NCI-H187 treated with DMSO at 0.1 percent for 48 hours (cell line): ENCODE measurements at places on chromosomes 16 and 17.

DNA sequence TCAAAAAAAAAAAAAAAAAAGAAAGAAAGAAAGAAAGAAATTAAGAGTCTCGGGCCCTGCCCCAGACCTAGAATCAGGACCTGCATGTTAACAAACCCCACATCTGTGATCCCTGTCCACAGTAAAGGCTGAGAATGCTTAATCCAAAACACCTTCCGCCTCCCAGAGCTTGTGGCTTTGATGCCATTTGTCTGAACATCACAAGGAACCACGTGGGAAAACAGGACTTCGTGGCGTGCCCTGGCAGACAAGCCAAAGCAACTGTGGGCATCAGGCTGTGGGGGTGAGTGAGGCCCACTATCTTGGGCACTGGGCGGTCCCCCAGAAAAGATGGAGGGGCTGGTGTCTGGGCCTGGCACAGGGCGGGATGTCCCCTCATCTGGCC is 173.4 kb upstream of the CIBAR2 start:
- DNase-seq, result no peak

GRCh38 chr16:69481901-69482341 is 57.5 kb downstream of the CYB5B start:
- no peak for DNase-seq

DNA sequence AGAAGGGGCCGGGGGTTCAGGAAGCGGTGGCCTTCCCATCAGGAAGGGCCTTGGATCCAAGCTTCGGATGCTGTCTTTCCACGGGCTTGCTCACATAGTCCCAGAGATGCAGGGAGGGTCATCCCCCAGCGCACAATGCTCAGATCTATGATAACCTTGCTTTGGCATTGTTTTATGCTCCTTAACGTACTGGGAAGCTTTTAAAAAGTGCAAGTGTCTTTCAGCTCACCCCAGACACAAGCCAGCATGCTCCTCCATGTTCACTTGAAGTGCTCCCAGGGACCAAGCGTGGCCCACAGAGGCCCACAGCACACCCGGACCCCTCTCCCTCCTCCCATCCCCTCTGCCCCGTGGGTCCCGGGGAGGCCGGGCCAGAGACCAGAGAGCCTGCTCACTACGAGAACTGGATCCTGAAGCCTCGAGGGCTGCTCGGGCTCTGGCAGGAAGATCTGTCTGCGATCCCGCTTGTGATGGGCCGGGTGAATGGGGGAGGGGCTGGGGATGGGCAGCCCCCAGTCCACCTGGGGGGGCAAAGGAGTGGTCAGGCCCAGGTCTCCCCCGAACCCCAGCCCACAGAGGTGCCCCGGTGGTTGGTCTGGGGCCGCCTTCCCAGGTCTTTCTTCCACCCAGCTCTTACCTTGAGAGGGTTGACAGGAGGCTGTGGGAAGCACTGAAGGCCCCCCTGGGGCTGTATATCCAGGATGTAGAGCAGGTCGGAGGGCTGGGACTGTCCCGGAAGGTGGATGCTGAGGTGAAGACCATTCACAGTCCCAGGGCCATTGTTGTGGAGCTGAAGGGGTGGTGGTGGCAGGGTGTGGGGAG is 11.8 kb upstream of the FAM171A2 start:
- DNase-seq, result no peak

DNA sequence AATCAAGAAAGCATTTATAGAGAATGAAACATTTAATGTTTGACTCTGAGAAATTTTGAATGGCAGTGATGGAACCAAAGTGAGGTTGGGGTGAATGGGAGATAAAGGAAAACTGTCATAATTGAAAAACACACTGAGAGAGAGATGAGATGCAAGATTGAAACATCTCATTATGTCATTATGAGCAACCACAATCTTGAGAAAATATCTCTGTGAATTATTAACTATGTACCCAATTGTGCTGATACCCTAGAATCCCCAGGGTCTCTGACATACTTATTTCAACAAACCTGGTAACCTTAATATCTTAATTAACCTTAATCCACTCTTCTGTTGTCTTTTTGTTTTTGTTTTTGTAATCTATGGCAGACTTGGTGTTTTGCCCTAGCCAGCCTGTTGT is 143.5 kb upstream of the HLF start:
- no peak for DNase-seq

DNA sequence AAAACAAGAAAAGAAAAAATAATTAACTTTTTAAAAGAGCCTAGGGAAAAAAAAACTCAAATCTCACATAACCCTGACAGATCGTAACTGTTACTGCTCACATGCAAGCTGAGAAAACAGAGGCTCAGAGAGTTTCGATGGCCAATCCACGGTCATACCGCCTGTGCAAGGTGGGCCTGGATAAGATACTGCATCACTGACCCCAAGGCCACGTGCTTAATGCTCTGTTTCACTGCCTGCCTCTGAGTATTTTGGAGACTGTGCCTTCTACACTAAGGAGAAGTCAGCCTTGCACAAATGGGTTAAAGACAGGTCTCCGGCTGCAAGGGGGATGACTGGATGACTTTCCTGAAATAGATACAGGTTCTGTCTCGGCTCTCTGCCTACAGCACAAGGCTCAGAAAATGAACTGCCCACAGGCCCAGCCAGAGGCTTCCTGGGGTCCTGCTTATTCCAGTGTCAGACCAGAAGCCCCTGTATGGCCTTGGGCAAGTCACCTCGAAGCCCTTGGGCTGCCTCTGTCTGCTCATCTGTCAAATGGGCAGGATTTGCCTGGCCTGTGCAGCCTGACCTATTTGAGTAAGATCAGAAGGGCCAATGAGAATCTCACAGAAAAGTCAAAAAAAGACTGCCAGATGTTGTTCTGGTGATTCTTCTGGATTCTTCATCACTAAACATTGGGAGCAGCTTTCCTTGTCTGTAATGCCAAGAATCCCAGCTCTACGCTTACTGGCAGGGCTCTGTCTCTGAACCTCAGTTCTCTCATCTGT is 25.8 kb downstream of the CNGB1 start:
- no peak for DNase-seq

- no peak for DNase-seq
These were observed 2.0 kb downstream of the RGS11 start for GRCh38 chr16:273547-274421.

DNA sequence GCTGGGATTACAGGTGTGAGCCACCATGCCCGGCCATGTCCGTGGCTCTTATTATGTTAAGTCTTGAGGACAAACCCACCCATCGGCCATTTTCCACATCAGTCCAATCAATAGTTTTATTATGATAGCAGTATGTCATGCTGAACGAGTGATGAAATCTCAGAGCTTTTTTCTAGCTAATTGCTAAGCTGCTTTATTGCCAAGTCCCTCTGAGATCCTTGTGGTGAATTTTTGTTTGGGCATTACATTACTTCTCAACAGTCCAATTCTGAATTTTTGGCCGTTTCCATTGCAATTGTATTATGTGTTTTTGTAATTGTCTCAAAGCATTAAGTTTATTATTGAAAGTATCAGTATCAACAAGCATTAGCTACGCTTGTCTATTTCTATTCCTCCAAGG is 10.9 kb downstream of the RNF112 start:
- no peak for DNase-seq

DNA sequence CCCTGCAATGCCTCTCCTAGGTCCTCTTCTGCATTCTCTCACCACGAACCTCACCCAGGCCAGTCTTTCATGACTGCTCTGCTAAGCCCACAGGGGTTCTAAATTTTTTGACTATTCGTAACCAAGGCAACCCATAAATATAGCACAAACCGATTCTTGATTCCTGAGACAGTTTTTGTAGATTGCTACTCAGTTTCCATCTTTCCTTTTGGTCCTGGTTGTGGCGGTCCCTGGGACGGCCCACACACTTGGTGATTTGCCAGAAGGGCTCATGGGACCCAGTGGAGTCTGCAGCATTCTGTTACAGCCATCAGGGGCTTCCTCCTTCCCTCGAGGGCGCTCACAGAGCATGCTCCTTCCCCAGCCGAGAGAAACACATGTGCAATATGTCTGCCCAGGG is 23.4 kb upstream of the MGAT5B start:
- no peak for DNase-seq

- DNase-seq, result no peak
These were observed 80.2 kb downstream of the DYNLRB2 start for GRCh38 chr16:80620736-80621605.

- DNase-seq, result no peak
These were observed 38.5 kb downstream of the PIGL start for GRCh38 chr17:16255481-16255921.

- no peak for DNase-seq
These were observed 54.3 kb downstream of the MRM1 start for GRCh38 chr17:36655726-36656125.

DNA sequence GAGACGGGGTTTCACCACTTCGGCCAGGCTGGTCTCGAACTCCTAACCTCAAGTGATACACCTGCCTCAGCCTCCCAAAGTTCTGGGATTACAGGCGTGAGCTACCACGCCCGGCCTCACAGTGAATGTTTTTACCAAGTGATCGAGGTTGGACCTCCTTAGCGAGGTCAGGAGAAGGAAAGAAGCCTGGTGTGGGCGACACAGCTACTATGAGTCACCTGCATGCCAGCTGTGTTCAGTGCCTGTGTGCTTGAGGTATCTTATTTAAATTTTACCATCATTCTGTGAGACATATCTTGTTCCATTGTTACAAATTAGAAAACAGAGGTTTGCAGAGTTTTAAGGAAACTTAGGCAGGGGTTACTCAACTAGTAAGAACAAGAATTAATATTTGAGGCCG is 174.8 kb upstream of the DYNLRB2 start:
- DNase-seq, result no peak

GRCh38 chr17:40297511-40297910 is 9.8 kb downstream of the CDC6 start:
- no peak for DNase-seq

GRCh38 chr17:31296142-31296541 is 897 bp downstream of the OMG start:
- no peak for DNase-seq

GRCh38 chr17:75394332-75394918 is 11.1 kb downstream of the GRB2 start:
- no peak for DNase-seq

- DNase-seq, result no peak
These were observed 38.1 kb upstream of the KPNB1 start for GRCh38 chr17:47611372-47612350.

- DNase-seq, result no peak
These were observed 2.4 kb downstream of the PHF23 start for GRCh38 chr17:7236808-7237207.

DNA sequence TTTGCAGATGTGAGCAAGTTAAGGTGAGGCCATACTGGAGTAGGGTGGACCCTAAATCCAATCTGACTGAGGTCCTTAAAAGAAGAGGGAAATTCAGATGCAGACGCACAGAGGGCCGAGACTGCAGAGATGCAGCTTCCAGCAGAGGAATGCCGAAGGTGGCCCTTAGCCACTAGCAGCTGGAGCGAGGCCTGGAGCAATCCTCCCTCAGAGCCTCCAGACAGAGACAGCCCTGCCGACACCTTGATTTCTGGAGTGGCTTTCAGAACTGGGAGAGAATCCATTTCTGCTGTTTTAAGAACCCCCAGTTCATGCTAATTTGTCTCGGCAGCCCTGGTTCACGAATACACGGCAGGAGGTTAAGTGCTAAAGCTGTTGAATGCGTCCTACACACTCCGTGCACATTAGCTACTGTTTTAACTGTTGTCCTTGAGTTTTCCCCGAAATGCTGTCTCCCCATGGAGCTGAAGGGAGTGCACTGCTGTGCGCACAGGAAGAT is 135.5 kb downstream of the IRF8 start:
- DNase-seq, result no peak

GRCh38 chr17:49565948-49566491 is 9.7 kb upstream of the NXPH3 start:
- DNase-seq, result peak; percentile 70

GRCh38 chr16:14358697-14359305 is 271.3 kb downstream of the PARN start:
- no peak for DNase-seq

DNA sequence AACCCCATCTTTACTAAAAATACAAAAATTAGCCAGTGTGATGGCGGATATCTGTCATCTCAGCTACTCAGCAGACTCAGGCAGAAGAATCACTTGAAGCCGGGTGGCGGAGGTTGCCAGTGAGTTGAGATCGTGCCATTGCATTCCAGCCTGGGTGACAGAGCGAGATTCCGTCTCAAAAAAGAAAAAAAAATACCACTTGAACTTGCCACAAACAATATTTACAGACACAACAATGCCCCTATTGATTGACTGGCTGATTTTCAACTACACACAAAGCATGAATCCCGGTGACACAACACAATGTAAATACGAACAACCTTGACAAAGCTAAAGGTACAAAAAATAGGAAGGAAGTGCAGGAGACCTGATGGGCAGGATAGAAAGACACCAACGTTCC is 49.3 kb downstream of the NXN start:
- no peak for DNase-seq

GRCh38 chr17:38815576-38816193 is 9.4 kb downstream of the CWC25 start:
- no peak for DNase-seq

DNA sequence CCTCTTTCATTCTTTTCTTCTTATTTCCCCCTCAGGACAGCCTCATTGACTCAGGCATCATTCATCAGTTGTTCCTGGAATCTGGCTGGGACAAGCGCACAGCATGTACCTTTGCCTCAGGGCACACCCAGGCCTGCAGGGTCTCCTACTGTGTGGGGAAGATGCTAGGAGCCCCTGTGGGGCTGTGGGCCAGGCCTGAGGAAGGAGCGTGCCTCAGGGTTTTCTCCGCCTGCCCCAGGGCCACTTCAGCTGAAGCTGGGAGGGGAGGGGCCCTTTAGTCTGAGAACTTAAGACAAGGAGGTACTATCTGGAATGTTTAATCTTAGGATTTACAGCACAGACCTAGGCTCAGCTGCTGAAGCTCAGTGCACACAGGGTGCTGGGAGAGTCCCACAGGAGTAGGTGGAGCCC is 7.9 kb downstream of the ELMO3 start:
- no peak for DNase-seq

- DNase-seq, result no peak
These were observed 6.9 kb upstream of the MAPK7 start for GRCh38 chr17:19371259-19372010.

DNA sequence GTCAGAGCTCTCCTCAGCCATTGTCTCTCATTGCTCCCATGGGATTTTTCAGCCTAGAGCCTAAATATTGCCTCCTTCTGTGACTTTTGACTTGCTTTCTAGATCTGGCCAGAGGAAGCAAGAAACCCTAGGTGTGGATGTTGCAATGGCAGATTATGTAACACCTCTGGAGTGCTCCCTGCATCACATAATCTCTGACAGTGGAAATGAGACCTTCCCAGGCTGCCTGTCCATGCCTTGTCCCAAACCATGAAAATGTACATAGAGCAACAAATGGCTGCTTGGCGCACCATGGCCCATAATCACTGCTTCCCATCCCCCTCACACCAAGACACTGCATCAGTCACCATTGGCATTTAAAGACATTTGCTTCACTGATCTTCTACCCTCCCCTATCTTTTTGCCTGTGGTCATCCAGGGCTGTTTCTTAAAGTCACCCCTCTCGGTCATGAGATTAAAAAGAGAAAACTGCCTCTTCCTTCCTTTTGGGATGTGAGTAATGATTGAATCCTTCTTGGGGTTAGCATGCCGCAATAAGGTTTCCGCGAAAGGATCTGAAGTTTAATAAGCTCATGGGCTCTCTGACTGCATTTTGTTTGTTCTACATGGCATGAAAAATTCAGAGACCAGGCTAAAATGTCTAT is 34.2 kb upstream of the CCL2 start:
- no peak for DNase-seq

GRCh38 chr17:37079065-37079708 is 130.4 kb downstream of the AATF start:
- DNase-seq, result no peak

GRCh38 chr17:49298371-49298976 is 63.6 kb downstream of the ZNF652 start:
- no peak for DNase-seq
